ENCODE measurements at places on chromosomes 5 and 9.

GRCh38 chr9:97307091-97307490, 368 bp upstream of the CCDC180 start:
- DNase-seq = no peak

DNA sequence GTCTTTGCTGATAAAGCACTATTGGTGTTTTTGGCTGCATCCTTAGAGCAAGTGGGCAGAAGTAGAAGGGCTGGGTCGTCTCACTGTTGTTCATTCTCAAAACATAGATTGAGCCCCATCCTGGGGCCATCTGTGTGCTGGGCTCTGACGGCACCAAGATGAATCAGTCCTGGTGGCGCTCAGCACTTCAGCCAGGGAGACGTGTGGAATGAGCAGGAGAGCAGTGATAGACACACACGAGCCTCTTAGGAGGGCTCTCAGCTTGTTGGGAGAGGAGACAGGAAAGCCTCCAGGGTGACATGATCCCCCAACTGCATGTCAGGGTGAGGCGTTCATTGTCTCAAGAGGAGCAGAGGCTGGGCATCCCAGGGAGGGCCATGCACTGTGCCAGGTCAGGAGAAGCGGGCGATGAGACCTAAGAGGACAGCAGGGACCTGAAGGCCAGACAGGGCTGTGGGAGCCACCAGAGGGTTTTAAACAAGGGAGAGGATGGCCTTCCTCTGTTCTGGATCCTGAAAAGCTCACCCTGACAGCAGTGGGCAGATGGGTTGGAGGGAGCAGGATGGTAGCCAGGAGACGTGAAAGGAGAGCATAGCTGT, 115.8 kb downstream of the DAB2IP start:
- no peak for DNase-seq

- no peak for DNase-seq
Measured at GRCh38 chr9:26172301-26172700, 494.1 kb upstream of the TUSC1 start.

GRCh38 chr5:68191083-68191791, 24.3 kb upstream of the PIK3R1 start:
- no peak for DNase-seq

GRCh38 chr9:136857581-136858412, 5.7 kb downstream of the MAMDC4 start:
- DNase-seq = no peak

Data from stimulated activated CD4-positive, alpha-beta T cell treated with anti-CD3 and anti-CD28 coated beads, Interleukin-15, amount 100 ng/mL, for 1 hour (primary cell).